ENCODE measurements at places on chromosomes 13 and 19.
A peak's percentile ranks its signal among the peaks of the same experiment; 100 is the strongest.

GRCh38 chr19:52734331-52734892 lies 432 bp downstream of the ZNF611 start:
- DNase-seq = peak; percentile 36

DNA sequence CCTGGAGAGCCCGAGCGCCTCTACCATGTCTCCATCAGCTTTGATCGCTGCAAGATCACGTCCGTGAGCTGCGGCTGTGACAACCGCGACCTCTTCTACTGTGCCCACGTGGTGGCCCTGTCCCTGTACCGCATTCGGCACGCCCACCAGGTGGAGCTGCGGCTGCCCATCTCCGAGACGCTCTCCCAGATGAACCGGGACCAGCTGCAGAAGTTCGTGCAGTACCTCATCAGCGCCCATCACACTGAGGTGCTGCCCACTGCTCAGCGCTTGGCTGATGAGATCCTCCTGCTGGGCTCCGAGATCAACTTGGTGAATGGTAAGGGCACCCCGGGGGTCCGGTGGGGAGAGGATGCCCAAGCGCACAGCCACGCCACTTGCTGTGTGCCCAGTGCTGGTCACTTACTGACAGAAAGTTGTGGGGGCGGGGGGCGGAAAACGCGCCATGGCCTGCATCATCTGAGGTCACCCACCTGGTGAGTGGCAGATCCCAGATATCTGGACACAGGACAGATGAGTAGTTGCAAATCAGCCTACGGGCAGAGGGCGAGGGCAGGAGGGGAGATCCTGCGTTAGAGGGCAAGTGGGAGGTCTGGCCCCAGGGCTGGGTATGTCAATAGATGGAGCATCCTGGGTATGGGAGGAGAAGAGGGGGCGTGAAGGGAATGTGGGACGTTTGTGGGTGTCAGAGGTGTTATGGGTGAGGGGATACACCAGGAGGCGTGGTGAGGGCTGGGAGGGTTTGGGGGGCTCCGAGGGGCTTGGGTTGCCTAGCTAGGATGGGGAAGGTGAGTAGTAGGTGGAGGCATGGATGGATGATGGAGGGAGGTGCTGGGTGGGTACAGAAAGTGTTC lies 9.8 kb downstream of the ZSWIM4 start:
- DNase-seq = peak; percentile 18

GRCh38 chr19:53471916-53472315 lies 4.4 kb downstream of the ZNF813 start:
- no peak for DNase-seq

- DNase-seq = no peak
These were observed 12.6 kb upstream of the ZNF792 start for GRCh38 chr19:34976611-34977010.

DNA sequence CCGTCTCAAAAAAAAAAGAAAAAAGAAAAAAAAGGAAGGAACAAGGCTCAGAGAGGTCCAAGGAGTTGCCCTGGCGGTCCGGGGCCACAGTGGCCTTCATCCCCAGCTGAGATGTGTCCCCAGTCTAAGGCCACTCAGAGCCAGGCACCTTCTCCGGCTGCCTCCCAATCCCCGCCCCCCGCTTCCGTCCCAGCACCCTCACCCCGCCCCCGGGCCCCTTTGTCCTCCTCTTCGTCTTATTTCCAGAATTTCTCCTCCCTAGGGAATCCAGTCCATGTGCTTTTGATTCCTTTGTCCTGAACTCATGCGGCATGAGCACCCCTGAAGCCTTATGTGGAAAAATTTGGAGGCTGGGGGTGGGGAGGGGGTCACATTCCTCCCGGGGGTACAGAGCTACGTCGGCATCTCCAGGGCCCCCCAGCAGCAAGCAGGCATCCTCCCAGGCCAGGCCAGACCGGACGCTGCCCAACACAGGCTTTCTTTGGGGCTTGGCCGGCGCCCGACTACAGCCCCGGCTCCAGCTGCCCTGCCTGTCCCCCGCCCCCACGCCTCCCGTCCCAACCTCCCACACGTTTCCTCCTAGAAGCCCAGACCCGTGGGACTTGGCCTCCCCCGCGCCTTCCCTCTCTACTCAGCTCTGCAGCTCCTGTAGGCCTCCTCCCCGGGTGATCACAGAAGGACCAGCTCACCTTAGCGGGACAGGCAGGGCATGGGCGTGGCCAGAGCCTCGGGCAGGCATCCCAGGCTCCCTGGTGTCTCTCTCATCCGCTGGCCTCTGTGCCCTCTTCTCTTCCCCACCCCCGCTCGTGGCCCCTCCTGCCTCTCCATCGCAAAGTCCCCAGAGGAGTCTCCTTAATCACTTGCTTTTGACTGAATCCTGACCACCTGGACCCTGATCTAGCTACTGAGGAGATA lies 17.8 kb upstream of the ADGRE5 start:
- peak; percentile 54 for DNase-seq

DNA sequence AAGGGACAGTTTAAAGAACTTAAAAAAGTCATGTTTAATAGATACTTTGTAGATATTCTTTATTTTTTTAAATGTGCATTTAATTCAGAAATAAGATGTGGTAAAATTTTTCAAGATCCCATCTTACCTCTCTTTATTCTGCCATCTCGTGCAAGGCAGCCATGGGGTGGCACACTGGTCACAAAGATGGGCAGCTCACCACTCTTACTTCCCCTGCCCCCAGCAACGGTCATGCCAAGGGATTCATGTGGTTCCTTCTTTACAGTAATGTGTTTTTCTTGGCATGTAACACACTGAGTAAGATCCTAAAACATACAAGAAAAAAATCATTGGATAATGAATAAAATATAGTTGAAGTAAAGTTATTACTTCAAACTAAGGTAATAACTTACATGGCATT lies 64.2 kb downstream of the LNX2 start:
- DNase-seq = no peak

- DNase-seq = no peak
These were observed 339.0 kb downstream of the DCT start for GRCh38 chr13:94140511-94140910.

GRCh38 chr13:56659041-56659471 lies 481.7 kb upstream of the PRR20A start:
- no peak for DNase-seq

- no peak for DNase-seq
These were observed 20.4 kb downstream of the MAU2 start for GRCh38 chr19:19341026-19341425.

GRCh38 chr13:23510979-23511735 lies 59.1 kb upstream of the TNFRSF19 start:
- DNase-seq = peak; percentile 58

DNA sequence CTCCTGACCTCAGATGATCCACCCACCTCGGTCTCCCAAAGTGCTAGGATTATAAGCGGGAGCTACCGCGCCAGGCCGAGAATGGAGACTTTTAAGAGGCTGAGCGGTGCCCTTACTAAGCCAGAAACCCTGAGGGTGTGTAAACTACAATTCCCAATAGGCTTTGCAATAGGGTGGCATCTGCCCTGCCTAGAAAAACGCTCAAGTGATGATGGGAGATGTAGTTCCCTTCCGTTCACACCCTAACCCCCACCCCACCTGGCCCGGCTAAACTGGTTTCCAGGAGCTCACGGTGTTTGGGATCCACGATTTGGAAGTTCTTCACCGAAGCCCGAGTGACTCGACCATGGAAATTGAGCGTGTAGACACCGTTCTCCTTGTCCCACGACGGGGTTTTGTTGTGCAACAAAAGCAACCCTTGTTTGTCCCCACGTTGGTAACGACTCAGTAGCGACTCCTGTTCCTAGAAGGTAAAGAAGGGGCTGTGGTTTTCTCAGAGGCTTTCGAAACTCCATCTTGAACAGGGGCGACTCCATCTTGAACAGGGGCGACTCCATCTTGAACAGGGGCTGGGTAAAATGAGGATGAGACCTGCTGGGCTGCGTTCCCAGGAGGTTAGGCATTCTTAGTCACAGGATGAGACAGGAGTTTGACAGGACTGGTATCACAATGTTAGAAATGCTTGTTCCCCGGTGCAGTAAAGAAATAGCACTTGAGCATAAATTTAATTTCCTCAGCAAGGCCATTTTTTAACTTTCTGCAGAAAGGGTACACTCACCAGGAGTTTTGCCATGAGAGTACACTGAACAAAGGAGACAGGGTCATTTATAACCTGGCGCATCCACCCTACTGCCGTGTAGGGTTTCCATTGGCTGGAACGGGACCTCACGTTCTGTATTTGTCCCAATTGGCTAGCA lies 9.8 kb downstream of the PPP1R15A start:
- no peak for DNase-seq

GRCh38 chr13:106762708-106763107 lies 194.8 kb upstream of the ARGLU1 start:
- no peak for DNase-seq

GRCh38 chr13:23847497-23847896 lies 41.7 kb downstream of the MIPEP start:
- no peak for DNase-seq

GRCh38 chr19:3389876-3390371 lies 23.5 kb downstream of the NFIC start:
- no peak for DNase-seq

DNA sequence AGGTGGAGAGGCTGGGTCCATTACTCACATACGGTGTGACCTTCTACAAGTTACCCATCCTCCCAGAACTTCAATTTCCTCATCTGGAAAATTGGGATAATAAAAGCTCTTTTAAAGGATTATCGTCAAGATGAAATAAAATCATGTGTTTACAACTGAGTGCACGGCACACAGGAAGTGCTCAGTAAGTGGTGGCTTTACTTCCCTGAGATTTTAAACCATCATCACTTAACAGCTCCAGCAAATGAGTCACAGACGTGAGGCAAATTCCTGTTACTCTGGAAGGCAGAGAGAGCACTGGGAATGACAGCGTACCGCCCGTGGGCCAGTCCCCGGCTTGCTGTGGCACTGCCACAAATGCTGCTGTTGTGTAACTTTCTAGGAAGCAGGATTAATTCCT lies 64.1 kb downstream of the MRPL57 start:
- no peak for DNase-seq

GRCh38 chr19:4580021-4580901 lies 20.8 kb upstream of the SEMA6B start:
- DNase-seq = no peak

DNA sequence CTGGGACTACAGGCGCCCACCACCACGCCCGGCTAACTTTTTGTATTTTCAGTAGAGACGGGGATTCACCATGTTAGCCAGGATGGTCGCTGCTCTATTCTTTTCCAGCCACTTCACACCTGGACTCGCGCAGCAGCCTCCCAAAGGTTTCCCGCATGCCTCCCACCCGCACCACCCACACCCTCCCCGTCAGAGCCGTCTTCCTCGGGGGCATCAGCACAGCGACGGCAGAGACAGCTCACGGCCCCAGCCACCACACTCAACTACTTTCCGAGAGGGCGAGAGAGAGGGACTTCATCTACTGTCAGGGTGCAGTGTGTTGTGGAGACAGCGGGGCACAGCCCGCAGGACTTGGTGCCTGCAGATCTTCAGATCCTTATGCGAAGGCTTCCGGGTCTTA lies 5.6 kb downstream of the ZNF787 start:
- no peak for DNase-seq

DNA sequence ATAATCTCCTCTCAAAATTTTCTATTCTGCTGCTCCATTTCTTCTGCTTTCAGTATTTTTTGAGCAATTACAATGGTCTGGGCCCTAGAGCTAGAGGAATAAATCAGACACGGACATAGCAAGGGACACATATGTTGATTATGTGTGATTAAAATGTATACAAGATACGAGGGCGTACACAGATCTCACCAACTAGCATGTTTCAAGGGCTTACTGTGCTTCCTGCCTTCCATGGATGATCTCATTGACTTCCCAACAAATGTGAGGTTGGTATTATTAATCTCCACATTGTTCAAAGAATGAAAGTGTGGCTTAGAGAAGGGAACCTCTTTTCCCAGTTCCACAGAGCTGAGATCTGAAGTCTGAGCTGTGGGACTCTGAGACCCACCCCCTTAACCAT lies 9.1 kb downstream of the PLD3 start:
- DNase-seq = no peak

DNA sequence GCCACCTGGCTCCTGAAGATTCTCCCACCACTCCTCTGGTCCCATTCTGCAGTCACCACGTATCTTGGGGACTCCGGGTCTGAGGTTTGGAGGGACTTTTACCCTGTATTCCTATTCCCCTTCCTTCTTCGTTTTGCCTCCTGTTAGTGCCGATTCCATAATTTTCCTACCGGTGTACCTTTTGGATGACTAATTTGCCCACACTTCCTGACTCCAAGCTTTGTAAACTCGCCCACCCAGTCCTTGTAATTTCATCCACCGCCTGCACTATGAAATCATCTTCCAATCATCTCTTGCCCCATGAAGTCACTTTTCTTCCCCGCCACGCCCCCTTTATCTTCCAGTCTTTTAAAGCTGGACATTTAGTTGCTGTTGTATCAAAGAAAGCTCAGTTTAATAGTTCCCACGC lies 572 bp downstream of the UCHL3 start:
- DNase-seq = peak; percentile 23

GRCh38 chr13:33740134-33740538 lies 77.8 kb upstream of the RFC3 start:
- no peak for DNase-seq

GRCh38 chr19:57047743-57048142 lies 72.0 kb upstream of the USP29 start:
- DNase-seq = no peak

- DNase-seq = no peak
These were observed 25.1 kb downstream of the STARD13 start for GRCh38 chr13:33260168-33261098.

DNA sequence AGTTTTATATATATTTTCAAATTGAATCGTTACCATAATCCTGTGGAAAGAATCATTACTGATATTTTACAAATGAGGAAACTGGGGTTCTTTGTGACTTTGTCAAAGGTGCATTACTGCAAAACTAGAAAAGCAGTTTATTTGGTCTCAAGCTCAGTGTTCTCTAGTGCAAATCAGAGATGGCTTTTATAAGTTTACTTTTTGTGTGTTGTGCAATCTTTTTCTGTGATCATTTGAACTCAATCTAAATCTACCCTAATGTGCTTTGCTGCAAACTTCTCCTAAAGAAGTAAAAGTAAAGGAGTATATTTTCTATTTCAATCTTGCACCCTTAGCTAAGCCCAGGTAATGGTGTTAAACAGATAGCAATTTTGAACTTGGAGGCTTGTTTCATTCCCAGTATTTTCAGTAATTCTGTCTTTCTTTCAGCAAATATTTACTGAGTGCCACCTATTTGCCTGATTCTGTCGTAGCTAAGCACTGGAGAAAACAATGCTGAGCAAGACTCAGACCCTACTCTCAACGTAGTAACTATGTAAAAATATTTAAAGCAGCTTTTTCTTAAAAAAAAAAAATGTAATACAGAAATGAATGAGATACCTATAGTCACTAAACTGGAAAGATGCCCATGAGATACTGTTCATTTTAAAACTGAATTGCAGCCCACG lies 124.0 kb downstream of the TDRD3 start:
- DNase-seq = no peak

Measured in GM10248 (cell line).